ENCODE measurements at places on chromosomes 6 and 20. TPM values are rescaled to one million over a fixed set of nuclear protein-coding genes. Genes with fewer than 3 reads are reported as not detected.
A peak's percentile ranks its signal among the peaks of the same experiment; 100 is the strongest.

DNA sequence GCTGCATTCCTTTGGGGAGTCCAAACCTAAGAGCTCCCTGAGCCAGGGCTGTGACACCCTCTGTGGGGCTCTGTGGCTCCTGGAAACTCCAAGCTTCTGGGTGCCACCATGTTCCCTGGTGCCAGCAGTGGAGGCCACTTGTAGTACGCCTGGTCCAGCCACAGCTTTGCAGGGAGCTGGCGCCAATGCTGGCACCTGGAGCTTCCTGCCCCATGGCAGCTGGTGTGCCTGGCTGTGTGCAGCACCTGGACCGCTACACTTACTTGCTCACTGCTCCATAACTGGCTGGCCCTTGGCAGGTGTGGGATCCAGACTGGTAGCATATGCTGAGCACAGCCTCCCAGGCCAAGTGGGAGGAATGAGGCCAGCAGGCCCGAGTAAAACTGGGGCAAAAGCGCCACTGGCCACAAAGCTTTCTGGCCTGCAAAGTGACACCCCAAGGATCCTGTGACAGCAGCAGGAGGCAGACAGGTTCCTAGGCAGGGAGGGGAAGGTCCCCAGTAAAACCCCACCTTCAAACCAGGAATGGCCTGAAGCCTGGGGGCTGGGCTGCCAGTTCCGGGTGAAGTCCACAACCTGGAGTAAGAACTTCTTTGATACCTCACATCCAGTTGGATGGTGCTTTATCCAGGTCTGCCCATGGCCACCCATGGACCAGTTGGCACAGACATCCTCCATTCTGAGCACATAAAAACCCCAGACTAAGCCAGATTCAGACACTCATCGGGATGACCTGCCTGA lies 461.0 kb downstream of the TBC1D32 start:
- H3K27ac ChIP-seq: no peak overlapping the region
- no peaks in the 10 kb centered on the region for H3K27me3 ChIP-seq
- H3K4me3 ChIP-seq: no peak overlapping the region
- peak; percentile 56 for DNase-seq

The SLC22A16 gene
- total RNA-seq: 0.69 TPM

The ADGRG6 gene
- 15.7 TPM for total RNA-seq

DNA sequence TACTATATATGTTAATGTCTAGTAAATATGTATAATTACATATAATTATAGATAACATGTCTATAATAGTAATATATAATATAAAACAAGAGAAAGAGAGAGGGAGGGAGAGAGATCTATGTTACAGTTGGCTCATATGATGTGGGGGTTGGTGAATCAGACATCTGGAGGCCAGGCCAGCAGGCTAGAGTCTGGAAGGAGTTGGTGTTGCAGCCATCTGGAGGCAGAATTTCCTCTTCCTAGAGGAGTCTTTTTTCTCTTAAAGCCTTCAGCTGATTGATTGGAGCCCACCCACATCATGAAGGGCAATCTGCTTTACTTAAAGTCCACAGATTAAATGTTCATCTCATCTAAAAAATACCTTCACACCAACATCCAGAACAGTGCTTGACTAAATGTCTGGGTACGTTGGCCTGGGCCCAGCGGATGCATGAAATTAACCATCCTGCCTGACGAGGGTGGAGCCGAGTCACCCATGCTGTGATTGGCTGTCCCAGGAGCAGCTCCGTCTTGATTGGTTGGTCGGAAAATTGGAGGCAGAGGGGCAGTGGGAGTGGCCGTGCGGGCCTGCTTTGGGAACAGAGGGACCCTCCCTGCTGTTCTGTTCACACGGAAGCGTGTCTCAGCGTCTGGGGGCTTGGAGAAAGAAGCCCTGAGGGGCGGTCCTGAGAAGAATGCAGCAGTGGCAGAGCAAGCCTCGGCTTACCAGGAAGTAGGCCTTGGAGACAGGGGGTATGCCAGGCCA lies 392.4 kb downstream of the QKI start:
- no peaks in the 10 kb centered on the region for H3K27me3 ChIP-seq
- H3K4me3 ChIP-seq: no peak overlapping the region
- no peak overlapping the region for H3K27ac ChIP-seq
- no peaks in the 10 kb centered on the region for H3K4me1 ChIP-seq

The HLA-DOA gene
- 10.4 TPM for total RNA-seq

The KPNA5 gene
- total RNA-seq: 18.9 TPM

DNA sequence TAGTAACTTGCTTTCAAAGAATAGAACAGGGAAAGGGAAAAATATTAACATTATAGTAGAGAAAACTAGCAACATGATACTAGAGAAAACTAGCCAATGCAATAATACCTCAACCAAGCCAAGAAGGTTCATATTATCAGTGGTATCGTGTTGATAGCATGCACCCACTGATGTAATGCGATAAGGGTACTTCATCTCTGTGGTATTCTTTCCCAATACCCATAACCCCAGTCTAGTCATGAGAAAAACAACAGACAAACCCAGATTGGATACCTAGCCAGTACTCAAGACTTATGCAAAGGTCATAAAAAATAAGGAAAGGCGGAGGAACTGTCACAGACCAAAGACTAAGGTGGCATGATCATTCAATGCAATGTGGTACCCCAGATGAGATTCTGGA lies 21.0 kb downstream of the BLOC1S5 start:
- H3K4me3 ChIP-seq: no peak overlapping the region
- H3K27ac ChIP-seq: no peak overlapping the region
- H3K27me3 ChIP-seq: no peaks in the 10 kb centered on the region
- no peaks in the 10 kb centered on the region for H3K4me1 ChIP-seq
- DNase-seq: no peak

DNA sequence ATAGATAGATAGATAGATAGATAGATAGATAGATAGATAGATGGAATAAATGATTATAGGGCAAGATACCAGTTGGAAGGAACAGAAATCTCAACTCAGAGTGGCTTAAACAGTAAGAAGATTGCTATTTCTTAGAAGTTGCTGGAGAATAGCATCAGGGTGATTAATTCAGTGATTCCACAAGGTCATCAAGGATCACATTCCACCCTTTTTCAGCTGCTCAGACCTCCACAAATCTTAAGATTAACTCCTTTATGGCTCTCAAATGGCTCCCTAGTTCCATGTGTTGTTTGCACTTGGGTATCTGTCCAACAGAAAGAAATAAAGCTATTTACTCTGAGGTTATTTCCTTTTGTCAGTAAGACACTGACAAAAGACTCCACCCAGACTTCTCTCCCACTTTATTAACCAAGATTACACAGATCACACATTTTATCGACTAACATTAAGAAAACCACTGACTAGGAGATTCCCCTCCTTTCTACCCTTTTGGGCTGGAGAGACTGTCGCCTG lies 68.3 kb upstream of the KIF16B start:
- H3K36me3 ChIP-seq: no peaks in the 10 kb centered on the region
- no peaks in the 10 kb centered on the region for H3K27me3 ChIP-seq
- no peak overlapping the region for H3K27ac ChIP-seq
- DNase-seq: no peak
- H3K4me1 ChIP-seq: no peaks in the 10 kb centered on the region

- no peak for DNase-seq
- peaks cover 7% of the 10 kb centered on the region for H3K4me1 ChIP-seq
- H3K27me3 ChIP-seq: no peaks in the 10 kb centered on the region
- no peak overlapping the region for H3K4me3 ChIP-seq
- no peak overlapping the region for H3K27ac ChIP-seq
Observed at GRCh38 chr20:38115205-38115604, 49.9 kb downstream of the TGM2 start.

GRCh38 chr20:1685304-1686052 lies 27.9 kb upstream of the SIRPG start:
- DNase-seq: no peak
- H3K27ac ChIP-seq: no peak overlapping the region
- no peak overlapping the region for H3K4me3 ChIP-seq
- no peaks in the 10 kb centered on the region for H3K4me1 ChIP-seq
- H3K27me3 ChIP-seq: no peaks in the 10 kb centered on the region

The CD109 gene
- 26.1 TPM for total RNA-seq

GRCh38 chr20:51437182-51437924 lies 105.2 kb downstream of the NFATC2 start:
- no peak for DNase-seq
- H3K4me1 ChIP-seq: no peaks in the 10 kb centered on the region
- no peak overlapping the region for H3K27ac ChIP-seq
- H3K36me3 ChIP-seq: no peaks in the 10 kb centered on the region
- no peak overlapping the region for H3K4me3 ChIP-seq

The PGBD1 gene
- total RNA-seq: 6.7 TPM

The PTGIS gene
- 351 TPM for total RNA-seq

DNA sequence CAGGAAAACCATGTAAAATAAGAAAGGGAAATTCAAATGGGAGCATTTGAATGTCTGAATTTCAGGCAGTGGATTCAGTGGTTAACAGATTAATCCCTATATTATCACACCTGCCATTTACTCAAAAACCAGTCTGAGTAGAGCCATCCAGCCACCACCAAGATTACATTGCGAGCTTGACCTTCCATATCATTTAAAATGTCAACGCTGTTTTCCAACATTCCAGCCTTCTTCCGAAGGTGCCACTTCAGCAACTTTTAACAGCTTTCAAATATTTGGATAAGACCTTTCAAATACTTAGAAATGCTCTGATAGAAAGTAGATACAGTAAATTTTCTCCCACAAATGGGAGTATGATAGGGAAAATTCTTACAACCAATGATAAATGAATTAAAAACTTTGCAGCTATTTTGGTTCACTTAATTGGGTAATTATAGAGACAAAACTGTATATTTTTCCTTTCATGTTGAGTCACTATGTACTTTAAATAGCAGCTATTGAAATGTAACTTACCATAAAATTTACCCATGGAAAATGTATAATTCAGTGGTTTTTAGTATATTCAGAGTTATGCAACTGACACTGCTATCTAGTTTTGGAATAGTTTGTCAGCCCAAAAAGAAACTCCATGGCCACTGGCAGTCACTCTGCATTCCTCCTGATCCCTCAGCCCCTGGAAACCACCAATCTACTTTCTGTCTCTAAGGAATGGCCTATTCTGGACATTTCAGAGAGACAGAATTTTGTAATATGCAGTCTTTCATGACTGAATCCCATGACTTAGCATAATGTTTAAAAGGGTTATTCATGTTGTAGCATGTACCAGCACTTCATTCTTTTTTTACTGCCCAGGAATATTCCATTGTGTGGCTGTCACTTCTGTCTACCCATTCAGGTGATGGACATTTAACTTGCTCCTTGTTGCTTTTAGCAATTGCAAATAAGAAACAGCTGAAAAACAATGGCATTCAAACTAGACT lies 21.5 kb downstream of the EZR start:
- no peaks in the 10 kb centered on the region for H3K36me3 ChIP-seq
- H3K27ac ChIP-seq: no peak overlapping the region
- no peak overlapping the region for H3K4me3 ChIP-seq
- DNase-seq: no peak
- H3K4me1 ChIP-seq: peaks cover 2% of the 10 kb centered on the region

DNA sequence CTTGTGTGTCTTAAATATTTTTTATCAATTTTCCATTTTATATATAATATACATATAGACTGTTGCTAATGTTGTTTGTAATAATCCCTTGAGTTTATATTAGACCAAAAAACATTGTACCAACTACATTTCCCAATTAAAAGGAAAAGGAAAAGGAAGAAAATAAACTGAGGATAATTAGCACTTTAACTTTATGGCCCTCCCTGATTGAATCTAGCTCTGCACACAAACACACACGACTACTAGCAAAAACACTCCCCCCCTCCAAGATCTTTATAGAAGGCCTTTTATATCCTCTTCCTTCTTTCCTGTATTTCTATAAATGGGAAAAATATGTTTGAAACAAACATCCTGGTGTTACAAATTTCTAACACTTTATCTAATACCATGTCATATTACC lies 276.8 kb downstream of the NKAIN2 start:
- H3K27ac ChIP-seq: no peak overlapping the region
- DNase-seq: no peak
- H3K36me3 ChIP-seq: no peaks in the 10 kb centered on the region
- H3K4me1 ChIP-seq: no peaks in the 10 kb centered on the region
- H3K4me3 ChIP-seq: no peak overlapping the region

DNA sequence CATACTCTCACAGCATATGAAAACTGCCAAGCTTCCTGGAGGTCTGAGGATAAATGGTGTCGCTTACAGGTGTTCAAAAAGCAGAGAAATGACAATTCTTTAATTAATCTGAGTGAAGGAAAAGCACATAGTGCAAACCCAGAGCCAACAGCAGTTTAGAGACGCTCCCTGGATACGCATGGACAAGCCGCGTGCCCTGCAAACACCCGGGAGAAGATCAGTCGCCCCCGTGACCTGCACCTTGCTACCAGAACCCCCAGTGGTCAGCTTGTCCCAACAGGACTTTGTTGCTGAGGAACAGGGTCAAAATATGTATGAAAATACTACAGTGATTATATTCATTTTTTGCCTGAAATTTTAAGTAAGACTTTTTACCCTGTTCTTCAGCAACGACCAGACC lies 93.9 kb downstream of the PSMG4 start:
- no peaks in the 10 kb centered on the region for H3K36me3 ChIP-seq
- peaks cover 3% of the 10 kb centered on the region for H3K4me1 ChIP-seq
- DNase-seq: no peak
- no peak overlapping the region for H3K4me3 ChIP-seq
- H3K27ac ChIP-seq: no peak overlapping the region
- H3K27me3 ChIP-seq: no peaks in the 10 kb centered on the region

DNA sequence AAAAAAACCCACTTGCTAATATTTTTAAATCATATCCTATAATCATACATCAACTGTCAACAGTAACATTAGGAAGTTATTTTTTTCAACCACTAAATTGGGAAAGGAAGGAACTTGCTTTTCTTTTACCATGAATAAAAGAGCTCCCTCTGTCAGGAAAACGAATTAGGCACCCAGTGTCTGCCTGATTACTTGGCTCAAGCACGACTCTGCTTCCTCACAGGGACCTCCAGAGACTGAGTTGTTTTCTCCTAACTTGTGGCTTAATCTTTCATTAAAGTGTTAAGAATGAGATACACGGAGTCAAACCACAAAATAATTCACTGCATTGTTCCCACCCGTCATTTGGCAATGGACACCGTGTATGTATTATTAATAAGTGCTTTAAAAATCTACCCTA lies 1405.1 kb upstream of the EYS start:
- H3K4me1 ChIP-seq: no peaks in the 10 kb centered on the region
- H3K27ac ChIP-seq: no peak overlapping the region
- H3K36me3 ChIP-seq: no peaks in the 10 kb centered on the region
- H3K4me3 ChIP-seq: no peak overlapping the region

The AVP gene
- not detected for total RNA-seq

The TP53TG5 gene
- 0.66 TPM for total RNA-seq

- H3K36me3 ChIP-seq: no peaks in the 10 kb centered on the region
- no peak overlapping the region for H3K27ac ChIP-seq
- DNase-seq: no peak
- no peak overlapping the region for H3K4me3 ChIP-seq
Observed at GRCh38 chr6:152423216-152424103, 213.7 kb downstream of the SYNE1 start.

- H3K27ac ChIP-seq: peak overlapping the region; percentile 68
- peaks cover 6% of the 10 kb centered on the region for H3K4me1 ChIP-seq
- DNase-seq: peak; percentile 87
- H3K4me3 ChIP-seq: no peak overlapping the region
- no peaks in the 10 kb centered on the region for H3K27me3 ChIP-seq
Observed at GRCh38 chr6:157148391-157149323, 174.7 kb downstream of the TMEM242 start.

- no peak overlapping the region for H3K4me3 ChIP-seq
- H3K36me3 ChIP-seq: no peaks in the 10 kb centered on the region
- H3K4me1 ChIP-seq: no peaks in the 10 kb centered on the region
- no peak for DNase-seq
- H3K27me3 ChIP-seq: no peaks in the 10 kb centered on the region
- H3K27ac ChIP-seq: no peak overlapping the region
Observed at GRCh38 chr6:104784884-104785283, 74.8 kb downstream of the HACE1 start.

Measured in aorta (tissue), 5 donors.